Endothelial cell (in vitro differentiated cells): ENCODE measurements at places on chromosomes 5 and 9. TPM values are rescaled to one million over a fixed set of nuclear protein-coding genes. Genes with fewer than 3 reads are reported as not detected.
A peak's percentile ranks its signal among the peaks of the same experiment; 100 is the strongest.

DNA sequence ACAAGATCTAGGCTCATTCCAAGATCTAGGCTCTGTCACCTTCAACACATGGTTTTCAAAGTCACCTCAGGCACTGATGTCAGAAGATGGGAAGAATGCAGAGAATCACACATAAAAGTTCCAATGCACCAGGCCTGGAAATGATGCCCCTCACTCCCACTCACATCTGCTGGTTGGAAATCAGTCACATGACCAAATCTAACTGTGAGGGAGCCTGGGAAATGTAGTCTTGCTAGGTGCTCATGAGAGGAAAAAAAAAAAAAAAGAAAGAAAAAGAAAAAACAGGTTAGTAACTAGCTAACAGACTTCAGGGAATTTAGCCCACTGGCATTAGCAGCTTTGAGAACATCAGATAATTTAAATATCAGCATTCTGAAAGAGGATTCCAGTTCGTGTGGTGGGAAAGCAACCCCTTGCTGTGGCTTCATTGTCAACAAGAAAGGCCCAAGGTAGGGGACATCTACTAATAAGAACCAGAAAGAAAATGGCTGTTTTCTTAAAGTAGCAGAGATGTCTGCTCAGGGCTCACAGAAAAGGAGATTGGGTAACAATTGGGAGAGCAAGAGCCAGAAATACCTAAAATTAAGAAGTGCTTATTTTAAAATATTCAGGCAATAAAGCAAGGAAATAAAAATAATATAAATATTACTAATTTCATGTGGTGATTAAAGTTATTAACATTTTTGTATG, 614.3 kb downstream of the ACTL7B start:
- no peaks in the 10 kb centered on the region for H3K27me3 ChIP-seq
- no peaks in the 10 kb centered on the region for H3K4me1 ChIP-seq
- no peak overlapping the region for H3K27ac ChIP-seq
- H3K4me3 ChIP-seq = no peak overlapping the region
- no peaks in the 10 kb centered on the region for H3K36me3 ChIP-seq

DNA sequence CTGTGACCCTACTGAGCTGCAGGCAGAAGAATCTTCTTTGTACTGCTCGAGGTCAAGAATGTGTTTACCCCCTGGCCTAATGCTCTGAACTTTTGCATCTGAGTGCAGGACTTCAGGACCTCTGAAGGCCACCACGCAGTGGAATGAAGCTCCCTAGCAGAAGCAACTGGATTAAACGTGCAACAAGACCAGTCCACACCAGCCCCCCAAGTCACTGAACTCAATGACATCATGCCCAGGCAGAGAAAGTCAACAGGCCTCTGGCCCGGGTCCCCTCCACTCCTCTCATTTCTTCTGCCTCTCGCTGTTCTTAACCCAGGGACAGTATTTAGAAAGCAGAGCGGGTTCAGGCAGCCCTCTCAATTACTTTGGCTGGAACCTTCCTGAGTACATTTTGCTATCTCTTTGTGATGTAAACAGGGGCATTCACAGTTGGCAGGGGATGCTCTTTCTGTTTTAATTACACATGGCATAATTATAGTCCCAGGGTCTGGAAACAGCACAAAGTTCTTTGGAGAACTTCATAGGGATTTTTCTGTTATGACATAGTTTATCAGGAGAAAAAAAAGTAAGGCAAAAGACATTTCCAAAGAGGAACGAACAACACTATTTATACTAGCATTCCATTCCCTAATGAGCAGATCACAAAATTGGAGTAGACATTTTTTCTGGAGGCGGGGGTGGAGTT, 108.2 kb upstream of the SPATA31D4 start:
- H3K36me3 ChIP-seq = no peaks in the 10 kb centered on the region
- H3K27ac ChIP-seq = no peak overlapping the region
- no peak for DNase-seq
- peaks cover 5% of the 10 kb centered on the region for H3K27me3 ChIP-seq

DNA sequence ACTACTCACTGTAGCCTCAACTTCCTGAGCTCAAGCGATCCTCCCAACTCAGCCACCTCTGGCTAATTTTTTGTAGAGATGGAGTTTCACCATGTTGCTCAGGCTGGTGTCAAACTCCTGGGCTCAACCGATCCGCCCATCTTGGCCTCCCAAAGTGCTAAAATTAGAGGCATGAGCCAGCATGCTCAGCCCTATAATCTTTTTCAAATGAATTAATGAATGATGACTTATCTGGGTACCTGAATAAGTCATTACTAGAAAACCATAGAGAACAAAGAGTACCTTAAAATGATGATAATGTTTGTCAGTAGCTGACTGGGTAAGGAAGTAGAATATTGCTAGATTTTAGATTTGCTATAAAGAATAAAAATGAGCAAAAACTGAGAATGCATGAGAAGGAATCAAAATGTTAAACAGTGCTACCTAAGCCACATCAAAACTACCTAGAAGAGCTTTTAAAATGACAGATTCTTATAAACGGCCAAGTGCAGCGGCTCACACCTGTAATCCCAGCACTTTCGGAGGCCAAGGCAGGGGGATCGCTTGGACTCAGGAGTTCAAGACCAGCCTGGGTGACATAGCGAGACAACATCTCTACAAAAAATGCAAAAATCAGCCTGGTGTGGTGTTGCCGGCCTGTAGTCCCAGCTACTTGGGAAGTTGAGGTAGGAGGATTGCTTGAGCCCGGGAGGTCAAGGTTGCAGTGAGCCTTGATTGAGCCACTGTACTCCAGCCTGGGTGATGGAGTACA, 13.6 kb downstream of the FNBP1 start:
- H3K4me3 ChIP-seq = no peak overlapping the region
- H3K27me3 ChIP-seq = peaks cover 1% of the 10 kb centered on the region
- DNase-seq = no peak
- H3K27ac ChIP-seq = no peak overlapping the region
- H3K4me1 ChIP-seq = peaks cover 10% of the 10 kb centered on the region
- H3K36me3 ChIP-seq = no peaks in the 10 kb centered on the region

GRCh38 chr5:8913522-8913921, 632.4 kb downstream of the SEMA5A start:
- peaks cover 3% of the 10 kb centered on the region for H3K27me3 ChIP-seq
- H3K27ac ChIP-seq = no peak overlapping the region
- H3K36me3 ChIP-seq = no peaks in the 10 kb centered on the region
- no peaks in the 10 kb centered on the region for H3K4me1 ChIP-seq
- no peak overlapping the region for H3K4me3 ChIP-seq

GRCh38 chr9:77011973-77012821, 7.3 kb upstream of the FOXB2 start:
- H3K4me3 ChIP-seq = peak overlapping the region; percentile 77
- peak; percentile 93 for DNase-seq
- no peaks in the 10 kb centered on the region for H3K36me3 ChIP-seq
- H3K27me3 ChIP-seq = peaks cover 40% of the 10 kb centered on the region
- no peak overlapping the region for H3K27ac ChIP-seq

- H3K36me3 ChIP-seq = no peaks in the 10 kb centered on the region
- H3K4me1 ChIP-seq = no peaks in the 10 kb centered on the region
- H3K4me3 ChIP-seq = no peak overlapping the region
- no peak for DNase-seq
- no peak overlapping the region for H3K27ac ChIP-seq
These were observed 169.8 kb upstream of the STK32A start for GRCh38 chr5:147065071-147065470.

- H3K27ac ChIP-seq = no peak overlapping the region
- peaks cover 2% of the 10 kb centered on the region for H3K4me1 ChIP-seq
- H3K4me3 ChIP-seq = no peak overlapping the region
- H3K36me3 ChIP-seq = no peaks in the 10 kb centered on the region
- peaks cover 25% of the 10 kb centered on the region for H3K27me3 ChIP-seq
These were observed 8.0 kb downstream of the LRRC26 start for GRCh38 chr9:137161558-137162486.

GRCh38 chr9:91094324-91095088, 267.2 kb downstream of the AUH start:
- H3K27me3 ChIP-seq = peaks cover 3% of the 10 kb centered on the region
- H3K27ac ChIP-seq = no peak overlapping the region
- no peaks in the 10 kb centered on the region for H3K4me1 ChIP-seq
- DNase-seq = no peak
- H3K36me3 ChIP-seq = no peaks in the 10 kb centered on the region

GRCh38 chr5:169296419-169297143, 4.4 kb downstream of the SLIT3 start:
- H3K27me3 ChIP-seq = peaks cover 13% of the 10 kb centered on the region
- H3K36me3 ChIP-seq = no peaks in the 10 kb centered on the region
- DNase-seq = no peak
- peaks cover 3% of the 10 kb centered on the region for H3K4me1 ChIP-seq

DNA sequence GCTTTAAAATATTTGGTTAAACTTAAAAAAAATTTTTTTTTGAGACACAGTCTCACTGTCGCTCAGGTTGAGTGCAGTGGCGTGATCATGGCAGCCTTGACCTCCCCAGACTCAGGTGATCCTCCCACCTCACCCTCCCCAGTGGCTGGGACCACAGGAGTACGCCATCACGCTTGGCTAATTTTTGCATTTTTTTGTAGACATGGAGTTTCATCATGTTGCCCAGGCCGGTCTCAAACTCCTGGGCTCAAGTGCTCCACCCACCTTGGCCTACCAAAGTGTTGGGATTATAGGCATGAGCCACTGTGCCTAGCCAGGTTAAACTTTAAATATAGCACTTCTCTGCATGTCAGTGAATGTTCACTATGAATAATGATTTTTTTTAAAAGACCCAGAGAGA, 224.5 kb upstream of the RFX3 start:
- H3K36me3 ChIP-seq = no peaks in the 10 kb centered on the region
- no peak overlapping the region for H3K4me3 ChIP-seq
- H3K27ac ChIP-seq = no peak overlapping the region
- DNase-seq = no peak
- H3K4me1 ChIP-seq = no peaks in the 10 kb centered on the region
- H3K27me3 ChIP-seq = peaks cover 3% of the 10 kb centered on the region

- peaks cover 54% of the 10 kb centered on the region for H3K36me3 ChIP-seq
- peaks cover 6% of the 10 kb centered on the region for H3K27me3 ChIP-seq
- H3K4me1 ChIP-seq = peaks cover 4% of the 10 kb centered on the region
- DNase-seq = no peak
- H3K27ac ChIP-seq = no peak overlapping the region
- no peak overlapping the region for H3K4me3 ChIP-seq
These were observed 17.4 kb downstream of the GPX3 start for GRCh38 chr5:151037561-151038411.

DNA sequence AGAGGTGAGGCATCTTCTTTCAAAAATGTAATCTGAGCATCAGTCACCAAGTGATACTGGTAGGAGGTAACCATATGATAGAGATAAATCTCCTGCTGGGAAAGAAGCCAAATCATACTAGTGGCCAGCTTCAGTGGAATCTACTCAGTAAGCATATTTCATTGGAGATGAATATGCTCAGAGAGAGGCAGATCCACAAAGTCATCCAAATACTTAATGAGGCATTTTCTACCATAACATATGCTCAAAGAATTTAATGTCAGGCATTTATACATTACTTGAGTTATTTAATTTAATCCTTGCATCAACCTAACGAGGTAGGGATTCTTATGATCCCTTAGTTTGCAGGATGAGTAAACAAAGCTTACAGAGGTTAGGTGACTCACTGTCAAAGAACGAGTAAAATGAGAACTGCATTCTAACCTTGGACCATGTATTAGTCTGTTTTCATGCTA, 50.9 kb upstream of the DMRTA1 start:
- no peaks in the 10 kb centered on the region for H3K4me1 ChIP-seq
- no peaks in the 10 kb centered on the region for H3K36me3 ChIP-seq
- no peak for DNase-seq
- H3K27ac ChIP-seq = no peak overlapping the region
- no peak overlapping the region for H3K4me3 ChIP-seq
- no peaks in the 10 kb centered on the region for H3K27me3 ChIP-seq

DNA sequence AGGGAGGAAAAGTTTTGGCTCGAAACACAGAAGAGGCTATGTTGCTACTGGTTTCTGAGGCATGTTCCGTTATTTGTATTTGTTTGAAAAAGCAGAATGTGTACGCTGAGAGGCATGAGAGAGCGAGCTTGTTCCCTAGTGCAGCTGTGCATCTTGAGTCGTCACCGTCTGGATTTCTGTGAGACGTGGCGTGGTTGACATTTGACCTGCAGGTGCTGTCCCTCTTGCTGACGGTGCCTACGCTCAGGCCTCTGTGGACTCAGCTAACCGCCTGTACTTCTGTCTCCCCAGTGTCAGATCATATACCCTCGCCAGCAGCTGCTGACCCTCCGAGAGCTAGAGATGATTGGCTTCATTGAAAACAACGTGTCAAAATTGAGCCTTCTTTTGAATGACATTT, 21.5 kb downstream of the TRIP13 start:
- peaks cover 36% of the 10 kb centered on the region for H3K36me3 ChIP-seq
- DNase-seq = no peak
- no peaks in the 10 kb centered on the region for H3K4me1 ChIP-seq
- no peak overlapping the region for H3K4me3 ChIP-seq

DNA sequence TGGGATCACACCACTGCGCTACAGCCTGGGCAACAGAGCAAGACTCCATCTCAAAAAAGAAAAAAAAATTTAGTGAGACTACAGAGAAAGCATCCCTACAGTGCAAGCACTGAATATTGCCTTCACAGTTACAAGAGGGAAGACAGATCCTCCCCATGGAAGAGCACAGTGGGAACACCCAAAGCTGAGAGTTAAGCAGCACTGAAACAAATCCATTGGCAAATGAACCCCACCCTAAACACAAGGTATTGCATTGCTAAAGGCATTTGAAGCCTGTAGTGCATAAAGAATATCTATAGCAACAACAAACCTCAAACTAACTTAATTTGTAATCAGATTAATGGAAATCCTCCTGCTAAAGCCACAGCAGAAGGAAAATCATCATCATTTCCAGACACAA, 27.1 kb downstream of the HTR1A start:
- no peak overlapping the region for H3K27ac ChIP-seq
- H3K4me3 ChIP-seq = no peak overlapping the region
- H3K27me3 ChIP-seq = peaks cover 1% of the 10 kb centered on the region
- DNase-seq = no peak
- H3K36me3 ChIP-seq = no peaks in the 10 kb centered on the region

DNA sequence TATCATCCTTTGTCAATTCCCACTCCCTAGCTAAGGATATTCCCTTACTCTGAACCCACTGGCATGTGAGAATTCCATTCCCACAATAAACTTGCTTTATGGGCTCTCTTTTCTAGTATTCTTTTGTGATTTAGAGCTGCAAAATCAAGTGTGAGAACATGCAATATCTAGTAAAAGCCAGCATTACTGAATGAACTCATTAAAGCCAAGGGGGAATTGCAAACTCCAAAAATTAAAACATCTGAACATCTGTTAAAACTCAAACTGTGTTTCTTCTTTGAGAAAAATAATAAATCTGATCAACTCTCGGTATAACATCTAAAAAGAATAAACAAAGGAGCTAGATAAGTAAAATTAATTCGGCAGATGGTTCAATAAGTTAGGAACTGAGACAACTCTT, 53.1 kb upstream of the MPDZ start:
- no peaks in the 10 kb centered on the region for H3K36me3 ChIP-seq
- no peak overlapping the region for H3K4me3 ChIP-seq
- H3K27ac ChIP-seq = no peak overlapping the region

TSSK1B gene
- not detected for total RNA-seq

FBN2 gene
- total RNA-seq = 106 TPM

EMB gene
- total RNA-seq = 27.5 TPM

PALM2AKAP2 gene
- total RNA-seq = 1.2 TPM

HSPA4 gene
- 162 TPM for total RNA-seq

PCDHA11 gene
- 7.8 TPM for total RNA-seq
